ENCODE measurements at places on chromosomes 6 and 20. TPM values are rescaled to one million over a fixed set of nuclear protein-coding genes. Genes with fewer than 3 reads are reported as not detected.

The ADGB gene
- not detected for total RNA-seq

The ZC3H12D gene
- 7.7 TPM for total RNA-seq

The ZSCAN12 gene
- total RNA-seq = 3.9 TPM

The CTAGE9 gene
- 0.21 TPM for total RNA-seq

The ASIP gene
- total RNA-seq = not detected

The BFSP1 gene
- total RNA-seq = 2.7 TPM

The SEMG1 gene
- not detected for total RNA-seq

The BPIFB1 gene
- not detected for total RNA-seq

- no peak overlapping the region for H3K27ac ChIP-seq
- DNase-seq = no peak
- no peaks in the 10 kb centered on the region for H3K27me3 ChIP-seq
- no peak overlapping the region for H3K4me3 ChIP-seq
- H3K4me1 ChIP-seq = no peaks in the 10 kb centered on the region
These were observed 245.1 kb upstream of the RSPO3 start for GRCh38 chr6:126873351-126873750.

DNA sequence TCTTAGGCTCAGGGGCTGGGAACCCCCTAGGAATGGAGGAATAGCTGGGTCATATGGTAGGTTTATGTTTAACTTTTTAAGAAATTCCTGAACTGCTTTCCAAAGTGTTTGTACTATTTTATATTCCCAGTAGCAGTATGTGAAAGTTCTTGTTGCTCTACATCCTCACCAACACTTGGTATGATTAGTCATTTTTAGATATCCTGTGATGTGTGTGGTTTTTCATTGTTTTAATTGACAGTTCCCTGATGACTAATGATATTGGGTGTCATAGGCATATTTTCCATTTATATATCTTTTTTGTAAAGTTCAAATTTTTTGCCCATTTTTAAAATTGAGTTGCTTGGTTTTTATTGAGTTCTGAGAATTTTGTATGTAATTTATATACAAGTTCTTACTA is 72.3 kb downstream of the SLC16A10 start:
- H3K27me3 ChIP-seq = peaks cover 2% of the 10 kb centered on the region
- DNase-seq = no peak

DNA sequence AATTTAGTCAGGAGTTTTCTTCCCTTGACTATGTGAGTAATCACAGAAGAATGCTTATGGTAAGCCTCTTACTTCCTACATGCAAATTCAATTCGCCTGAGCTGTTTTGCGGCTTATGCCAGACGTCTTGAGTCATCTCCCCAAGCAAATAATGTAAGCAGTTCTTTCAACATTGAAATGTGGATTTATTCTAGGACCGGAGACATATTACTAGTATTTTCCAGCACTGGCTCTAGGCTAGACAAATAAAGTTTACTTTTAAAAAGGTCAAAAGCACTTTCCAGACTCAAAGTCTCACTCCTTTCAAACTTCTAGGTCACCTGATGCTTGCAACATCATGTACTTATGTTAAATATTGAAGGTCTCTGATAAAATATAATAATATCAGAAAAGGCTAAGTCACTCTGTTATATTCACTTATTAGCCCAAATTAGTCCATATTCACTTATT is 38.1 kb upstream of the NOX3 start:
- H3K36me3 ChIP-seq = no peaks in the 10 kb centered on the region
- H3K4me3 ChIP-seq = no peak overlapping the region
- DNase-seq = no peak
- no peaks in the 10 kb centered on the region for H3K4me1 ChIP-seq
- H3K27me3 ChIP-seq = no peaks in the 10 kb centered on the region
- no peak overlapping the region for H3K27ac ChIP-seq

GRCh38 chr20:11551479-11551878 is 366.2 kb upstream of the BTBD3 start:
- no peak overlapping the region for H3K27ac ChIP-seq
- no peaks in the 10 kb centered on the region for H3K4me1 ChIP-seq
- no peak for DNase-seq
- no peaks in the 10 kb centered on the region for H3K36me3 ChIP-seq

- DNase-seq = no peak
- H3K27ac ChIP-seq = no peak overlapping the region
- H3K4me3 ChIP-seq = no peak overlapping the region
These were observed 138.6 kb downstream of the RALGAPA2 start for GRCh38 chr20:20573797-20574196.

DNA sequence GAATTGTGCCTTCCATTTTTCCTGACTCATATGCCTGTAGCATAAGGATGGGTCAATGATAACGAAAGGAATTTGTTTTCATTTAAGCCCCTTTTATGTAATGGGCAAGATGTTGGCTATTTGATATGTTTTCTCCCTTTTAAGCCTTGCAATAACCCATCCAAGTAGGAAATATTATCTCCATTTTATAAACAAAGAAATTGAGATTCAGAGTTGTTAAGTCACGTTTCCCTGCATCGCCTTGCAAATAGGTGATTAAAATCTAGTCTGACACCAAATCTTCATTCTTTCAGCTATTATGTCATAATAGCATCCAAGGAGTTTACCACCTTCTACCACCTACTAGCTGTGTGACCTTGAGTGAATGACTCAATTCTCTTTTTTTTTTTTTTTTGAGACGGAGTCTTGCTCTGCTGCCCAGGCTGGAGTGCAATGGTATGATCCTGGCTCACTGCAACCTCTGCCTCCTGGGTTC is 7.0 kb downstream of the HNF4A start:
- H3K27me3 ChIP-seq = no peaks in the 10 kb centered on the region
- DNase-seq = no peak
- no peaks in the 10 kb centered on the region for H3K4me1 ChIP-seq
- no peak overlapping the region for H3K27ac ChIP-seq
- H3K36me3 ChIP-seq = no peaks in the 10 kb centered on the region
- H3K4me3 ChIP-seq = no peak overlapping the region

DNA sequence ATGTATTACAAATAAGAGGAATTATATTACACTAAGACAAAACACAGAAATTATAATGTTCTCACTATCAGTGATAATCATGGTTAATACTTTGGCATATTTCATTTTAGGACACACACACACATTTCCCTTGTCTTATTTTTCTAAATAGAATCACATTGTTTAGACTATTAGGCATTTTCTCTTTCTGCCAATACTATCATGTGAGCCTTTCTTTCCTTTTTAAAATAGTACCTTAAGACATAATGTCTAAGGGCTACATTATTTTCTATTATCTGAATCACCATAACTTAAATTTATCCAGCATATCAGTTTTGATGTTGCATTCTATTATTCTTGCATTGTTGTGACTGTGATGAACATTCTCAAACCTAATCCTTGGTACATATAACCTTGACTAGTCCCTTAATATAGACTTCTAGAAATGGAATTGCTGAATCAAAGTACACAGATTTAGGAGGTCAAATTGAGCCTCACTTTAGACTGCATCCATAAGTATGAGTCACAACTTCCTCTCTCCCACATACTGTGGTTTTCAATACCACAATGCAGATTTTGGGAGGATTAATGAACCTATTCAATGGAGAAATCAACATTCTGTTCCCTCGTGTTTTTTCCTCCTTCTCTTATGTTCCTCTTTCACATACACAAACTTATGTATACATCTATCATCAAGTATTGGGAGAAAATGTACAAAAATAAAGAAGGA is 212.6 kb downstream of the MOXD1 start:
- no peak overlapping the region for H3K4me3 ChIP-seq
- H3K4me1 ChIP-seq = no peaks in the 10 kb centered on the region
- no peaks in the 10 kb centered on the region for H3K36me3 ChIP-seq
- H3K27me3 ChIP-seq = no peaks in the 10 kb centered on the region
- H3K27ac ChIP-seq = no peak overlapping the region
- DNase-seq = no peak

DNA sequence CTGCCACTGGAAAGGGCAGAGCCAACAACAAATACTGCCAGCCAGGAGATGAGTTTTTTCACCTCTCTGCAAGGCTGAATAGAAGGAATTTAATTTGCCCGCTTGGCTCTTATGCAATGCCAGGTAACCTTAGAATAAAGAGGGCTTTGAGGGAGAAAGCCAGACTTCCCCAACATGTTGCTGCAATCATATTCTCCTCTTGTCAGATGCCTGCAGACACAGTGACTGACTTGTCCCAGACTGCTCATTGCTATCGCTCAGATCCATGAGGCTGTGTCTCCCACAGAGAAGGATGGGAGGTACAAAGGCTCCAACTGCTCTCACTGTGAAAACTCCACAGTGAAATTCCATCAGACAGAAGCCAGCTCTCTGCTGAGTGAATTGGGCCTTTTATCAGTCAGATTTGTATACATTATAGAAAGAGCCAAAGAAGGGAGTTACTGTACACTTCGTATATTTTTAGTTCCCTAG is 517.0 kb upstream of the ID4 start:
- no peak overlapping the region for H3K4me3 ChIP-seq
- H3K27ac ChIP-seq = no peak overlapping the region
- no peaks in the 10 kb centered on the region for H3K27me3 ChIP-seq
- no peak for DNase-seq

- no peaks in the 10 kb centered on the region for H3K4me1 ChIP-seq
- H3K36me3 ChIP-seq = no peaks in the 10 kb centered on the region
- DNase-seq = no peak
- no peak overlapping the region for H3K4me3 ChIP-seq
- no peaks in the 10 kb centered on the region for H3K27me3 ChIP-seq
These were observed 636.6 kb upstream of the MAN1A1 start for GRCh38 chr6:119985952-119986736.

DNA sequence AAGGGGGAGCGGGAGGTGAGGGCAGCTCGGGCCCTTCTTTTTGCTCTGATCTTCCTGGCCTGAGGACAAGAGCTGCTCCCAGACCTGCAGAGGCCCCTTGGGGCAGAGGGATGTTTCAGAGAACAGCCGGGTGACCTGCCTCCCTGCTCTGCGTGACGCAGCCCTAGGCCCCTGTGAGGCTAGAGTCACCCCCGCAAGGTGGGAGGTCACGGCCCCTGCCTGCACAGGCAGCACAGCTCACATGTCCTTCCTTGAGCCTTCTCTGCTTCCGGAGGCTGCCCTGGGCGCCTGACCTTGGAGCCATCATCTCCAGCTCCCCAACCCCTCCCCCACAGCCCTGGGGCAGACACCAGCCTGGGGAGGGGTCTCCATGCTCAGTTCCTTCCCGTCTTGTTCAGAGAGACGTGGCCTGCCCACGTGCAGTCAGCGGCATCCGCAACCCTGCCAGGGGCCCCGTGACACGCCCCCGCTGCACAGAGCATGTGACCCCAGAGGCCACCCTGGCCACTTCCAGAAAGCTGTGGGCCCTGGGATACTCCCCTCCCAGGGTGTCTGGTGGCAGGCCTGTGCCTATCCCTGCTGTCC is at the start of gene BIRC7:
Gene BIRC7 (plus strand): TSS at position 507 of the 585 bp plus-strand sequence. CDS start 192 bp downstream, outside the sequence.
- no peaks in the 10 kb centered on the region for H3K36me3 ChIP-seq
- peaks cover 3% of the 10 kb centered on the region for H3K27me3 ChIP-seq
- no peak within 1 kb of the TSS for H3K4me3 ChIP-seq
- DNase-seq = no peak
- no peak within 1 kb of the TSS for H3K27ac ChIP-seq

DNA sequence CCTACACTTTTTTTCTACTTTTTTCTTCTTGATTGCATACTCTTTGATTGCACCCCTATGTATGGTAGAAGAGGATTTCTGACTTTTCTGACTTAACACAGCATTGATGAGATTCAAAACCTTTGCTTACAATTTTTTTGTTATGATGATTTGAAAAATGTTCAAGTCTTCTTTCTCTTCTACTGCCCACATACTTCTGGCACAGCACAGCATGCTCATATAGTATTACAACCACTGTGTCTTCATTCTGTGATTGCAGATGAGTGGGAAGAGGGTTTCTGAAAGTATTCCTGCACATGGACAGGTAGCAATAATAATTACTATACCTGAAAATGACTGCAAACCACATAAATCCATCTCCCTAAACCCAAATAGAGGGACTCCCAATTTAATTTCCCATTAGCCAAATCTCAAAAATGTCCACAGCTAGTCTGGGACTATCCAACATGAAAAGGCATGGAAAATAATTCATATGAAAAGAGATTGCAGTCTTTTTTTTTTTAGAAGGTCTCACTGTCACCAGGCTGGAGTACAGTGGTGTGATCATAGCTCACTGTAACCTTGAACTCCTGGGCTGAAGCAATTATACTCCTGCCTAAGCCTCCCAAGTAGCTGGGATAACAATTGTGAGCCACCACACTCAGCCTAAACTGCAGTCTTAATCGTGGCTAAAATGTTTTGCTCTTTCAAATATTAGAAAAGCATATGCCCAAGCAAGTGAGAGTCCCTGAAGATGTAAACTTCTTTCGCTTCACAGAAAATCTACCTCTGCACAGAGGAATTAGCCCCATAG is 15.9 kb upstream of the TENT5A start:
- no peaks in the 10 kb centered on the region for H3K36me3 ChIP-seq
- H3K27me3 ChIP-seq = no peaks in the 10 kb centered on the region
- H3K27ac ChIP-seq = no peak overlapping the region
- H3K4me1 ChIP-seq = no peaks in the 10 kb centered on the region
- H3K4me3 ChIP-seq = no peak overlapping the region

DNA sequence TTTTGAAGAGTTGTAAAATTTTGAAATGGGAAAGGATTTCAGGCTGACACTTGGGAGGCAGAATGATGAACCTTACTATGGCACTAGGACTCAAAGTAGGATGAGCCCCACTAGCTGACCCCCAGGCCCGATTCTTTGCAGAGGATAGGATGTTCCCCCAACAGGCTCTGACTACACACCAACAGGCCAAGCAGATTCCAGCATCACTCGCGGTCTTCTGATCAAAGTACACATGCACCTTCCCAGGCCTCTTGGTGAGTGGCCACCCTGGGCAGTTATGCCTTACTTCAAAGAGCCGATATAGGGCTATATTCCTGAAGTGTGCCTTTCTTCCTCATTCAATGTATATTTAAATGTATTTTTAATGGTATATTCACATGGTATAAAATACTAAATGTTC is 117.6 kb upstream of the TMEM181 start:
- no peak overlapping the region for H3K4me3 ChIP-seq
- H3K4me1 ChIP-seq = no peaks in the 10 kb centered on the region
- H3K27me3 ChIP-seq = no peaks in the 10 kb centered on the region
- no peak overlapping the region for H3K27ac ChIP-seq

GRCh38 chr6:16124198-16125180 is 4.4 kb upstream of the MYLIP start:
- no peak overlapping the region for H3K4me3 ChIP-seq
- no peak overlapping the region for H3K27ac ChIP-seq
- DNase-seq = no peak
- H3K27me3 ChIP-seq = no peaks in the 10 kb centered on the region

DNA sequence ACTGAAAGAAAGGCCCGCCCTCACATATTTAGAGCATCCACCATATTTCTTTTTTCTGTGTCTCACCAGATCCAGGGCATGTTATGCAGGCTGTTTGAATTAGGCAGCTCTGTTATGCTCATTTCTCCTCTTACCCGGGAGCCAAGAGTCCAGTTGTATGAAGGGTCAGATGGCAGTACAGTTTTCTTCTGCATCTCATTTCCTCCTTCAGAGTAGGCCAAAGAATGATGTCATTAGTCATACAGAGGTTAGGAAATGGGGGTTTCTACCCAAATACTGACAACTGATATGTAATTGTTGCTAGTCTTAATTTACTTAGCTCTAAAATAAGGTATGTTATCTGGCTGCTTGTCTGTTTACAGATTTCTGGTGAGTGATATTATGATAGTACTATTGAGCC is 130.8 kb downstream of the SOBP start:
- no peak overlapping the region for H3K4me3 ChIP-seq
- DNase-seq = no peak
- peaks cover 22% of the 10 kb centered on the region for H3K4me1 ChIP-seq
- no peak overlapping the region for H3K27ac ChIP-seq
- no peaks in the 10 kb centered on the region for H3K27me3 ChIP-seq

GRCh38 chr6:132380358-132381029 is 20.8 kb downstream of the MOXD1 start:
- peaks cover 2% of the 10 kb centered on the region for H3K27me3 ChIP-seq
- no peaks in the 10 kb centered on the region for H3K36me3 ChIP-seq
- no peak for DNase-seq
- H3K27ac ChIP-seq = no peak overlapping the region
- no peak overlapping the region for H3K4me3 ChIP-seq
- H3K4me1 ChIP-seq = no peaks in the 10 kb centered on the region

All from natural killer cell (primary cell).